SJSA1 (cell line): ENCODE measurements at places on chromosomes 7 and 10. TPM values are rescaled to one million over a fixed set of nuclear protein-coding genes. Genes with fewer than 3 reads are reported as not detected.

- H3K36me3 ChIP-seq: peaks cover 66% of the 10 kb centered on the region
- H3K27ac ChIP-seq: no peak overlapping the region
- H3K4me1 ChIP-seq: no peaks in the 10 kb centered on the region; the same call in 1 of the 2 replicates
- no peak overlapping the region for H3K4me3 ChIP-seq
- DNase-seq: no peak
These were observed 14.9 kb downstream of the MINPP1 start for GRCh38 chr10:87519582-87519981.

GCK gene
- 0.13 and 1.6 TPM in 2 replicates for total RNA-seq

ACTL6B gene
- not detected in 2 replicates for total RNA-seq

DNA sequence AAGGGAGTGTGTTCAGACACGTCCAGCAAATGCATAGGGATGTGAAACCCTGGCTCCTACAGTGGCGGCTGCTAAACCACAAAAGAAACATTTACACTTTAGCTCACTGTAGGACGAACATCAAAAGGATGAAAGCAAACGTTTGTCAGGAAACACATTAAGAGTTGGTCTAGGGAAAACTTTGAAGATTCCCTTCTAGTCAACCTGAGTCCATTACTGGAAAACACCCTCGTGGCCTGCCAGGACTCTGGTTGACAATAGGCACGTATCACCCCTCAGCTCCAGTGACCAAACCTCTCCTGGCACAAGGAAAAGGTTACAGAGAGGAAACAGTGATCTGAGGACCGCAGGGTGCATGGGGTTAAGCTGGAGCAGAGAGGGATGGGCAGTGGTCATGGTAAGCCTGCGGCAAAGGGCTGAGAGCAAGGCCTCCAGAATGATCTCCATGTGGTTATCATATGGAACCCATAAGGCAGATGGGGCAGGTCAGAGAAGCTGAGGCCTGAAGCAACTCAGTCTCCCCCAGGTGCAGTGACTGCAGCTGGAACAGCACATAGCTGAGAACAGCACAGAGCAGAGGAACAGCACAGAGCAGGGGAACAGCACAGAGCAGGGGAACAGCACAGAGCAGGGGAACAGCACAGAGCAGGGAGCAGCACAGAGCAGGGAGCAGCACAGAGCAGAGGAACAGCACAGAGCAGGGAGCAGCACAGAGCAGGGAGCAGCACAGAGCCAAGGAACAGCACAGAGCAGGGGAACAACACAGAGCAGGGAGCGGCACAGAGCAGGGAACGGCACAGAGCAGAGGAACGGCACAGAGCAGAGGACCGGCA lies 49.9 kb downstream of the CHST15 start:
- H3K4me3 ChIP-seq: no peak overlapping the region
- no peaks in the 10 kb centered on the region for H3K36me3 ChIP-seq
- H3K4me1 ChIP-seq: no peaks in the 10 kb centered on the region
- no peak overlapping the region for H3K27ac ChIP-seq
- no peaks in the 10 kb centered on the region for H3K27me3 ChIP-seq

GRCh38 chr10:59854571-59854970 lies 51.8 kb downstream of the CCDC6 start:
- no peaks in the 10 kb centered on the region for H3K27me3 ChIP-seq
- H3K27ac ChIP-seq: no peak overlapping the region
- no peak overlapping the region for H3K4me3 ChIP-seq
- H3K36me3 ChIP-seq: peaks cover 6% of the 10 kb centered on the region; the same call in 1 of the 2 replicates
- H3K4me1 ChIP-seq: peaks cover 32% of the 10 kb centered on the region

- H3K27ac ChIP-seq: no peak overlapping the region
- no peak overlapping the region for H3K4me3 ChIP-seq
- peaks cover under 1% of the 10 kb centered on the region; the same call in 1 of the 2 replicates for H3K4me1 ChIP-seq
- no peaks in the 10 kb centered on the region for H3K27me3 ChIP-seq
- no peak for DNase-seq
These were observed 9.4 kb downstream of the NUDT5 start for GRCh38 chr10:12186323-12186722.

HGF gene
- 0.08 TPM in 1 of 2 replicates, not detected in the other for total RNA-seq

DNA sequence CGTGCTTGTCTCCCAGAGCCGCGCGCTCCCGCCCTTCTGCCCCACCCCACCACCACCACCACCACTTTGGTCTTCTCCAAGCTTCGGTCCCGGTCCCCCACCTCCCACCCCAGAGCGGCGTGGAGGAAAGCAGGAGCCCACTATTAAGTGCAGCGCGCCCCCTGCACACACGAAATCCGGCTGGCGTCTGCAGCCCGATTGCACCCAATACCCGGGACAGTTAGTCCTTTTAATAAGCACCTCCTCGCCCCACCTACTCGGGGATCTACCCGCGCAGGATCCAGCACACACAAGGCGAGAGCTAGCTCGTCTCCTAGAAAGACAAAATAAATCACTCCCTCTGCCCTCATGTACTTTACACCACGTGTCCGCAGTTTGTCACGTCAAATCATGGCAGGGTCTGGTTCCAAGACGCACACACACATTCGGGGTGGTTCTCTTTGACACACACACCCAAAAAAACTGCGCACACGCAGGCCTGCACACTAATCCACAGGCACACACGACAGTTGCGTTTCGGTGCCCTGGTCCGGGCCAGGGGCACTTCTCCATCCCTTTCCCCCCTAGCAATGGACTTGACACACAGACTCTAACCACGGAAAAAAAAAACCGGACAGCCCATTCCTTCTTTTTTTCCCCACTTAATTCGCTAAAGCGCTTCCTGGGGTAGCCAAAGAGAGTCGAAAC lies 1.6 kb downstream of the SFMBT2 start:
- peaks cover 62% of the 10 kb centered on the region for H3K27me3 ChIP-seq
- H3K4me3 ChIP-seq: no peak overlapping the region
- no peak overlapping the region for H3K27ac ChIP-seq
- H3K36me3 ChIP-seq: no peaks in the 10 kb centered on the region
- H3K4me1 ChIP-seq: peaks cover 18% of the 10 kb centered on the region

DNA sequence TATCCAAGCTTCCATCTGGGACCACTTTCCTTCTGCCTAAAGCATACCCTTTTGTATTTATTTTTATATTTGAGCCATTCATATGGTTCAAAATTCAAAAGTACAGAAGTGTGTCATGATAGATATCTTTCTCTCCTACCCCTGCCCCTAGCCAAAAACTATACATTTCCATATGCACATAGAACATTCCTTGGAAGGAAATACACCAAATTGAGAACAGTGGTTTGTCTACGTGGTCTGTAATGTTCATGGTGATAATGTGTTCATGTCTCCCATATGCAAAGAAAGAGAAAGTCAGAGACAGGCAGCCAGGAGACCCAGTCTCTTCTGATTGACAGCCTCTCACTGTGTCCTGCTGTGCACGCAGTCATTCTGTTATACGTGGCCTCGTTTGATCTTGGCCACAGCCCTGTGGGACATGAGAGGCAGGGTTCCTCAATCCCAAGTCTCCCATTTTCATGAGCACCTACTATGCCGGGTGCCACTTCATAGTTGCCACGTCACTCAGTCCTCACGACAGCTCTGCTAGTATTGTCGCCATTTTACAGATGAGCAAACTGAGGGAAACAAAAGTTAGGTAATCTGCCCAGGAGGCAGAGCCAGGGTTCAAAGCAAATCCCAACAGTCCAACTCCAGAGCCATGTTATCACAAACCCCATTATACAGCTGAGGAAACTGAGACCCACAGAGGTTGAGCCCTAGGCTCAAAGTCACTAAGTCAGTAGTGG lies 8.0 kb upstream of the CDH23 start:
- no peak overlapping the region for H3K4me3 ChIP-seq
- no peak for DNase-seq
- H3K36me3 ChIP-seq: no peaks in the 10 kb centered on the region

EBLN1 gene
- total RNA-seq: not detected in 2 replicates

DNA sequence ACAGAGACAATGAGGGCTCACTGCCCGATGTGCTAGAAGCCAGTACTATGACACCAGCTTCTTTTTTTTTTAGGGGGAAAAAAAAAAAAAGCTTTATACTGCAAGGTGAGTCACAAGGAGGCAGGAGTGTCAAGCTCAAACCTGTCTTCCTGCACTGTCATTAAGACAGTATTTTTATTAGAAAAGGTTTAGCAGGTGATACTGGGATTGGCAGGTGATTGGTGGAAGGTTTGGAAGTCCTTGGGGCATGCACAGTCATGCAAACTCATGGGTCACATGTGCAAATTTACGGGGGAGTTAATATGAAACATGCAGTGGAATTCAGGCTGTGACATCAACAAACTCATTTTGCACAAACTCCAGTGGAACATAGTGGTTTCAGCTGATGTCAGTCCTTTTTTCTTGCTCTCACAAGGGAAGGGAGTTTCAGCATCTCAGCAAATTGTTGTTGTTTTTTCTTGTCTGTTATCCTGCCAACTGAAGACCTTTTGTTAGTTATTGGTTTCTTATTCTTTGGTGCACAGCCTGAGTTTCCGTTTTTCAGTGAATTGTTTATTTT lies 530.6 kb downstream of the ANKRD7 start:
- no peaks in the 10 kb centered on the region for H3K4me1 ChIP-seq
- H3K36me3 ChIP-seq: no peaks in the 10 kb centered on the region

DNA sequence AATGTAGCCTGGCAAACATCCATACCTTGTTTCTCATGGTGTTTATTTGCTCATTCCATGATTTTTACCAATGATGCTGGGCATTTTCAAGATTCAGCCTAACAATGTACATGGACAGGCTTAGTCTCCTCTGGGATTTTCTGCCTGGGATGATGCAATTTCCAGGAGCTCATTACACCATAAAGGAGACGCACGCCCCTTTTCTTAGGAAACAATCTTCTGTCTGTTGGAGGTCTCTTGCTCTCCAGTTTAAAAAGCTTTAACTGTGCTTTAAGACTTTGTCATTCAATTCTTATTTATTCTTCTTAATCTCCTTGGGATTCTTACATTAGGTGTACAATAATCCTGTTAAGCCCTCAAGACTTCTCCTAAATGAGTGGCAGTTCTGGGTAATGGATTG lies 150.3 kb upstream of the NRP1 start:
- H3K27me3 ChIP-seq: no peaks in the 10 kb centered on the region
- no peaks in the 10 kb centered on the region for H3K36me3 ChIP-seq
- no peak overlapping the region for H3K4me3 ChIP-seq
- no peak for DNase-seq
- H3K27ac ChIP-seq: 0 out of 2 replicates have a peak overlapping the region, but pooled peaks have one; percentile 29
- H3K4me1 ChIP-seq: peaks cover 21% of the 10 kb centered on the region

CALML3 gene
- not detected in 2 replicates for total RNA-seq

DNA sequence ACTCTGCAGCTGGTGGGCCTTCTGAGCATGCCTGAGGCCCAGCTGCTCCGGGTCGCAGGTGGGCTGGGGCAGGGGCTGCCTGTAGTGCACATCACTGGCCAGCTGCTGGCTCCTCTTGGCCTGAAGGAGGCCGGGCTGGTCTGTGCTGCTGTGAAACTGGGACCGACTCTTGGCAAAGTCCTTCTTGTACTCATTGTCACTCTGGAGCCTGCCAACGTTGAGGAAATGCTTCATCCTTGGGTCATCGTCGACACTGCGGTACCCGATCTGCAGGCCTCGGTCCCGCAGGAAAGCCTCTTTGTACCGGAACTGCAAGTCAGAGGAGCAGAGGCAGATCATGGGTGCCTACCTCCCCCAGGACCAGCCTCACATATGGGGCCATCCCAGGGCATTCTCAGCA lies 37.7 kb downstream of the HABP2 start:
- no peaks in the 10 kb centered on the region for H3K4me1 ChIP-seq
- no peaks in the 10 kb centered on the region for H3K36me3 ChIP-seq
- H3K4me3 ChIP-seq: no peak overlapping the region

SUV39H2 gene
- 45.1 and 46.0 TPM in 2 replicates for total RNA-seq

- no peaks in the 10 kb centered on the region for H3K36me3 ChIP-seq
- no peak for DNase-seq
- no peak overlapping the region for H3K4me3 ChIP-seq
- 0 out of 2 replicates have a peak, but pooled peaks cover 5% of the 10 kb centered on the region for H3K4me1 ChIP-seq
These were observed 74.4 kb upstream of the PAX2 start for GRCh38 chr10:100670828-100671479.

GRCh38 chr10:78585952-78586351 lies 482.8 kb upstream of the ZMIZ1 start:
- H3K36me3 ChIP-seq: no peaks in the 10 kb centered on the region
- H3K27ac ChIP-seq: no peak overlapping the region
- peaks cover 1% of the 10 kb centered on the region for H3K4me1 ChIP-seq
- DNase-seq: no peak

GRCh38 chr10:1034758-1035157 lies 9.1 kb upstream of the IDI2 start:
- DNase-seq: no peak
- no peaks in the 10 kb centered on the region for H3K4me1 ChIP-seq
- H3K36me3 ChIP-seq: peaks cover 13% of the 10 kb centered on the region
- no peak overlapping the region for H3K4me3 ChIP-seq
- H3K27ac ChIP-seq: no peak overlapping the region
- H3K27me3 ChIP-seq: no peaks in the 10 kb centered on the region

- H3K27ac ChIP-seq: no peak overlapping the region
- DNase-seq: no peak
- no peak overlapping the region for H3K4me3 ChIP-seq
- H3K27me3 ChIP-seq: no peaks in the 10 kb centered on the region
- peaks cover 27% of the 10 kb centered on the region for H3K36me3 ChIP-seq
These were observed 5.3 kb downstream of the GET4 start for GRCh38 chr7:881441-882234.

GATAD1 gene
- total RNA-seq: 8.1 and 14.6 TPM in 2 replicates

- H3K36me3 ChIP-seq: no peaks in the 10 kb centered on the region
- no peak for DNase-seq
These were observed 18.0 kb downstream of the DPY19L1 start for GRCh38 chr7:35019179-35019729.

IFIT1B gene
- total RNA-seq: not detected in 2 replicates

- no peak overlapping the region for H3K27ac ChIP-seq
- no peaks in the 10 kb centered on the region for H3K4me1 ChIP-seq
- no peaks in the 10 kb centered on the region for H3K36me3 ChIP-seq
- no peak overlapping the region for H3K4me3 ChIP-seq
- peaks cover 33% of the 10 kb centered on the region for H3K27me3 ChIP-seq
- no peak for DNase-seq
These were observed 884 bp downstream of the ICA1 start for GRCh38 chr7:8260871-8261694.

DNA sequence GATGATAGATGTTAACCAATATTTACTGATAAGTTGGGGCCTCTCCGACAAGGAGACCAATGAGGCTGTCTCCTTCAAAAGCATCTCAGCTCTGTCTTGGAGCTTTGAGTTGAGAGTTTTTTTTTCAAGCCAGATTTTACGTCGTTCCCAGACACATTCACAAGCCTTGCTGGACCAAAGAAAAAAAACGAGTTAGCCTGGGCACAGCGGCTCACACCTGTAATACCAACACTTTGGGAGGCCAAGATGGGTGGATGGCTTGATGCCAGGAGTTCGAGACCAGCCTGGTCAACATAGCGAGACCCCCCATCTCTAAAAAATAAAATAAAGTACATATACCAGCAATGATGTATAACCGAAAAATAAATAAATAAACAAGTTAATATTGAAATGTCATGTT lies 19.0 kb upstream of the AZGP1 start:
- H3K27ac ChIP-seq: no peak overlapping the region
- peaks cover 6% of the 10 kb centered on the region for H3K27me3 ChIP-seq
- DNase-seq: no peak
- no peak overlapping the region for H3K4me3 ChIP-seq
- H3K4me1 ChIP-seq: peaks cover 3% of the 10 kb centered on the region
